ENCODE measurements at places on chromosomes 11 and 22.
A peak's percentile ranks its signal among the peaks of the same experiment; 100 is the strongest.

GRCh38 chr22:41722496-41722895 is 23.2 kb downstream of the MEI1 start:
- no peak for DNase-seq

- peak; percentile 48 for DNase-seq
Observed at GRCh38 chr11:107689317-107690202, 22.3 kb downstream of the SLN start.

GRCh38 chr22:41582694-41583093 is 6.9 kb downstream of the PMM1 start:
- no peak for DNase-seq

- no peak for DNase-seq
Observed at GRCh38 chr11:65778901-65779668, 1.7 kb downstream of the AP5B1 start.

DNA sequence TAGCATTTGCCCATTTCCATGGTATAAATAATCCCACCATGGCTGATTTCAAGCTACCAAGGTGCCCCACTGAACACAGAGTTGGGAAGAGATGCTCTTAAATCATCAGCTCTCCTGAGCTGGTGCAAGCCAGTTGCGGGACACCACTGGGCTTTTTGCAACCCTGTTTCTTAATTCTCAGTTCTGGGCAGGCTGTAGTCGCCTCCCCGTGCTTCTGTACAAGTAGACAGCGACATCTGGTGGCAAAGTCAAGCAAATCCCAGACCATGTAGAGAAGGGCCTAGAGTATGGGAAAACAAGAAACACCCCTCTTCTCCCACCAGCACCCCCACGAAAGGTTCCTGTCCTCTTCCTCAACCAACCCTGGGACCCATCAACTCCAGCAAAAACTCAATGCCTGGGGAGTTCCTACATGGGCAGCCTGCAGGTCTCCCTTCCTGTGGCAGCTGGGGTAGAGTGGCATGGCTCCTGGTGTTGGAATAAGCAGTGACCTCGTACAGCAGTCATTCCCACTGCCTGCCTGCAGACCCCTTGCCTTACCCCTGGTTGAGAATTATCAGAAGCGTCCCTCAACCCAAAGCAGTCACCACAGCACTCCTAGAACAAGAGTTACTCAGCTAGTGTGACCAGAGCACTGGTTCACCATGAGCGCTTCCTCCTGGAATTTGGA is 68.4 kb downstream of the IGLL5 start:
- DNase-seq, result peak; percentile 47

DNA sequence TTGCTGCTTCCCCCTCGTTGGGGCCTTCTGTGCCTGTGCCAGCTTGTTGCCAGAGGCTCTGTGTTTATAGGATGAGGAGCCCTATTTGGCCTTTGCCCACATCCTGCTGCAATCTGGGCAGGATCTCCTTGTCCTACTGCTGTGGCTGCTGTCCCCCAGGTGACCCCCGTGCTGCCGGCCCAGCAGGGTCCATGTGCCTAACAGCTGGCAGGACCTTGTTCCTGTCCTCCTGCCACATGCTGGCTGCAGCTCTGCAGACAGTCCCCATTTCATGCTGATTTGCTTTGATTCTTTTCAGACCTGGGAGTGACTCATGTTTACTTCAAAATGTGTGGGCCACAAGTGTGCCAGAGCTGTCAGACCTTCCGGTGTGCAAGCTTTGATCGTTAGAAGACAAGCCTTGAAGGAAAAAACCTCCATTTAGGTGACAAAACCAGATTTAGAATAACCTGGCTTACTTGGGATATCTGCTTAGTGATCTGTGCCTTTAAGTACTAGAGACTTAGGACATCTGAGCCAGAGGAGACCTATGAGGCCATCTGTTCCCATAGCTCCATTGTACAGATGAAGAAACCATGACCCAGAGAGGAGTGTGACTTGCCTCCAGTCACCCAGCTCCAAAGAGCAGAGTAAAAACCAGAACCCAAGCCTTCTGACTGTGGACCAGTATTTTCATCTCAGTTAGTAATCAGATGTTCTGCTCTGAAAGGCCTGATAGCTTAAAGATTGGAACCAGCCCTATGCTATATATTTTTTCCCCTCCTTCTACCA is 11.1 kb downstream of the NAV2 start:
- DNase-seq, result peak; percentile 18

DNA sequence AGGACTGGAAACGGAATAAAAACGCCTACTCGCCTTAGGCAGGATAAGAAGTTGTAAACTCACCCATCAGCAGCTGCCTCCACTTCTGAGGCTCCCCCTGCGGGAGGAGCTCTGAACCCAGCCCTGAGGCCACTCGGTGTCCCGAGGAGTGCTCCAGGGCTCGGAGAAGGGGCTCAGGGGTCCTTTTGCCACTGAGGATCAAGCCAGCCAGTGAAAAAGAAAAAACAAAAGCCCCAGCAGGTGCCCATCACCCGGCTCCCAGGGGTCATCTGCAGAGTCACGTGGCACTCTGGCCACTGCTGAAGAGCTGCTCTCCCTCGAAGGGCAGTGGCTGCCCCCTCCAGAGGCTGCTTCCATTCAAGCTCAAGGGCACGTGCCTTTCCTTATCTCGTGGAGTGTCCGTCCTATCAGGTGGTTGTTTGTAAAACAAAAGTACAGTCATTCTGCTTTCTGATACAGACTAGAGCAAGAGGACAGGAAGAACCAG is 29.0 kb downstream of the NUP50 start:
- no peak for DNase-seq

DNA sequence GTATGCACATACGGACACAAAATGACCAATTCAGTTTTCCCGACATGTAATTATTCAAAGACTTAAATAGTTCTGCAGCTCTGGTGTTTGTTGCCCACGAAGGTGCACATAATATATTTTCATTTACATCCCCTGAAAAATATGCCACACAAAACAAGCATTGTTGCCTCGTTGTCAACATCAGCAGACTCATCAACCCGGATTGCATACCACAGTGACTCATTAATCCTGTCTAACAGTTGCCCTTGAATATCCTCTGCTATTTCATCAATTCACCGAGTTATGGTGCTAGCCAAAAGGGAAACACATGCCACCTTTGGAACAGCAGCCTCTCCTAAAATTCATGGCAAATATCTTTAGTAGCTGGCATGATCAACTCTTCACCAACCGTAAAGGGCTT is 582.2 kb downstream of the LRRC4C start:
- no peak for DNase-seq

GRCh38 chr22:35517769-35518530 is 22.7 kb upstream of the RASD2 start:
- no peak for DNase-seq

DNA sequence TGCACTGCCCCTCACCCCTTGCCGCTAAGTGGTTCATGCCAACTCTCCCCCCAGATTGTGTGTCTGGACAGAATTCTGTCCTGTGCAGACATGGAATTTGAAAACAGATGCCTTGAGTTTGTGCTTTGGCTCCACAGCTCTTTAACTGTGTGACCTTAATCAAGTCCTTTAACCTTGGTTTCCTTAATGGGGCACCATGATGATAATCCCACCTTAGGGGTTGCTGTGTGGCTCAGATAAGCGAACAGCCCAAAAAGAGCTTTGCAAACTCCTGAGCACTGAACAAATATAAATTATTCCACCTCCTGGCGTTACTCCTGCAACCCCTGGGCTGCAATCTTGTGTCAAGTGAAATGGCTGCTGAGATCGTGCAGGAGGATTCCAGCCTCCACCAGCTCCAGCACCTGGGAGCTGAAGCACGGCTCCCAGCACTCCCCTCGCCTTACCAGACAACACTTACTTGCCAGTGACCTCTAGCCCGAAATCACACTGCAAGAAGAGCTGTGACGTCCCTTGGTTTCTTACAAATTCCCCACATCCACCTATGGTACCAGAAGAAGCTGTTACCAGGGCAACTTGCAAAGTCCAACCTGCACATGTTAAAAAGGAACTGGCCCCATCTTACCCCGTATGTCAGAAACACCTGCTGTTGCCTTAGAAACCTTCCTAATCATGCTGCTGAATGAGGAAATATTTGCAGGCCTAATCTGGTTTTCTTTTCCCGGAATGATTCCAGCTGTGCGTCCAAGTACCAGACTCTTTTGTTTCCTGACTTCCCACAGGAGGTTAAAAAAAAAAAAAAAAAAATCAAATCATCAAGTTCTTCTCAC is 13.2 kb downstream of the VPS37C start:
- DNase-seq, result no peak

- DNase-seq, result no peak
Observed at GRCh38 chr22:48180631-48181030, 1418.2 kb downstream of the TBC1D22A start.

GRCh38 chr11:69270941-69271340 is 23.0 kb upstream of the MYEOV start:
- DNase-seq, result no peak

- DNase-seq, result no peak
Observed at GRCh38 chr11:128453444-128454336, 133.7 kb downstream of the ETS1 start.

DNA sequence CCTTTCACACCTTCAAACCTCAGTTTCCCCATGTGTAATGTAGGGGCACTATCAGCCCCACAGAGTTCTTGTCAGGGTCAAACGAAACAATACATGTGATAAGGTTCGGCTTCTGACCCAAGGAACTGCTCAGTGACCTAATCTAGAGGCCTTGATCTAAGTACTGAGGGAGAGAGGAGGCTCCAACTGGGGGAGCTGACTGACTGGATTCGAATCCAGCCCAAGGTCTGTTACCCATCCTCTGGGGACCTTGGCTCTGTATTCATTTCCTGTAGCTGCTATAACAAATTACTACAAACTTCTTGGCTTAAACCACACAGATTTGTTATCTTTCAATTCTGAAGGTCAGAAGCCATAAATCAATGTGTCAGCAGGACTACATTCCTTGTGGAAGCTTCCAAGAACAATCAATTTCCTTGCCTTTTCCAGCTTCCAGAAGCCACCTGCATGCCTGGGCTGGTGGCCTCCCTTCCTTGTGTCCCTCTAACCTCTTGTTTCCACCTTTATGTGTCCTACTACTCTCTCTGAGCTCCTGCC is 10.7 kb upstream of the ANAPC15 start:
- DNase-seq, result no peak

- DNase-seq, result no peak
Observed at GRCh38 chr11:9219572-9219971, 45.6 kb downstream of the DENND5A start.

DNA sequence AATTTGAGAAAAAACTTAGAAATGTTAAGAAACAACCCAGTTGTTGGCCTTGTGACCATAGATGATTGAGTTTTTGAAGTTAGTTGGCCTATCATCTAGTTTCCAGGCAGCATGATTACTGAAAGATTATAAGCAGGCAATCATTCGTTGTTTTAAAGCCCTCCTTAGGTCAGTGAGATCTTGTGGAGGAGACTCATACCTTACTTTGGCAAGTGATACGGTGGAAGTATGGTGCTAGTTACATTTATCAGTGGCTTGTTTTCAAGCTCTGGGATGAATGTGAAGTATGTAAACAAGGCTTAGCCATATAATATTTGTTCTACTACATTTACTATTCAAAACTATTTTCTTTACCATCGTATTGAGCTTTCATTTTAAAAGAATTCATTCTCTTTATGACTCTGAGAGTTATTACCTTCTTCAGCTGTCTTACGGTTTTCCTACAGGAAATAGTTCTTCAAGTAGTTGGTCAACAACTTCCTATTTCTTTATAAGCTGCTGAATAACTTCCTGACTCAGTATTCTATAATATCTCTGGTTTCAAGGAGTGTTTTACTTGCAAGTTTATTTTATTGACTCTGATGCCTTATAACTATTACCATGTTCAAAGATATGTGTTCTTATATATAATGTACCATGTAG is 7.3 kb downstream of the YAP1 start:
- no peak for DNase-seq

GRCh38 chr11:134098566-134099184 is 29.8 kb downstream of the JAM3 start:
- DNase-seq, result no peak

- DNase-seq, result no peak
Observed at GRCh38 chr11:118621071-118621783, 13.8 kb downstream of the PHLDB1 start.

DNA sequence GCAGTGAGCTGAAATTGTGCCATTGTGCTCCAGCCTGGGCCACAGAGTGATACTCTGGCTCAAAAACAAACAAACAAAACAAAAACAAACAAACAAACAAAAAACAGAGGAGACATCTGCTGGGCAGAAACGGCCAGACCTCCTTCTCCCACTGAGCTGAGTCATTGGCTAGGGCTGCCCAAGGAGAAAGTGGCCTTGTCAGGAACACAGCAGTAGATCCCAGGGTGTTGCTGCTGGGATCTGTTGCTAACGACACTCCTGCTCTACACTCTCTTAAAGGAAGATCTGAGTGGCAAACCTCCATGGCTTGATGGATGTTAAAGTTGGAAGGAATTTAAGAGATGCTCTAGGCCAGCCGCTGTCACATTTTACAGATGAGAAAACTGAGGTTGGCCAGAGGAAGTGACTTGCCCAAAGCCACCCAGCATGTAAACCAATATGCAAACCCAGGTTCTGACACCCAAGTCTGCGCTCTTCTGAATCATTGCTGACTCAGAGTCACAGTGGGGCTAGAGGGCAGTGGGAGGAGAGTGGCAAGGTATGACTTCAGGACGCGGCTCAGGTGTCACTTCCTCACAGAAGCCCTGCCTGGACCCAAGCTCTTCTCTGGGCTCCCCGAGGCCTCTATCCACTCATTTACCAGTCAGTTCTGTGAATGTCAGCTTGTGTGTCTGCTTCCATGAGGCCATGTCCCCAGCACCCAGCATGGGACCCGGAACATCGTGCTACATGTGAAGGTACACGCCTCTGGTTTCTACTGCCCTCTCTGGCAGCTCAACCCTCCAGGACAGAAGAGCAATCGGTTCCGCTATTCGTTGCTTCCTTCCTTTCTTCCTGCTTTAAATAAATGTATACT is 11.3 kb upstream of the GDPD5 start:
- DNase-seq, result no peak

DNA sequence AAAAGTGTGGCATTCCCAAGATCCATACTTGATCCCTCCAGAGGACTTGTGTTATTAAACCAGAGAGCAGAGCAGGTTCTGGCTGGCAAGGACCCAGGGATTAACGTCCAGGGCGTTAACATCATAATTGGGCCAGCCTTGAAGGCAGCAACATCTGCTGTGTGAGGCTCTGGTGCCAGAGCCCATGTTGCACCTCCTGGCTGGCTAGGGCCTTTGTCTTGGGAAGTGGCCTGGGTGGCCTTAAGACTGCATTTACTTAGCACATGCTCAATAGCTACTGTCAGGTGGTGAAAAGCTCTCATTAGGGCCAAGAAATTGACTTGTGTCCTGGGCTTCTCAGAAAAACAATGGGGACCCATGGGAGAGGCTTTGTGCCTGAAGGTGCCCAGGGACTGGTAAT is 66.6 kb downstream of the CACNG2 start:
- DNase-seq, result no peak

- DNase-seq, result no peak
Observed at GRCh38 chr11:117117681-117118080, 19.5 kb upstream of the SIK3 start.

GRCh38 chr11:110425751-110426545 is 3.8 kb upstream of the FDX1 start:
- DNase-seq, result no peak

Measured in CD4-positive, alpha-beta T cell (primary cell).